Sciatic nerve (tissue), 2 donors: ENCODE measurements at places on chromosomes 2 and 18. TPM values are rescaled to one million over a fixed set of nuclear protein-coding genes. Genes with fewer than 3 reads are reported as not detected.

The LIMS2 gene
- 194 TPM for total RNA-seq

DNA sequence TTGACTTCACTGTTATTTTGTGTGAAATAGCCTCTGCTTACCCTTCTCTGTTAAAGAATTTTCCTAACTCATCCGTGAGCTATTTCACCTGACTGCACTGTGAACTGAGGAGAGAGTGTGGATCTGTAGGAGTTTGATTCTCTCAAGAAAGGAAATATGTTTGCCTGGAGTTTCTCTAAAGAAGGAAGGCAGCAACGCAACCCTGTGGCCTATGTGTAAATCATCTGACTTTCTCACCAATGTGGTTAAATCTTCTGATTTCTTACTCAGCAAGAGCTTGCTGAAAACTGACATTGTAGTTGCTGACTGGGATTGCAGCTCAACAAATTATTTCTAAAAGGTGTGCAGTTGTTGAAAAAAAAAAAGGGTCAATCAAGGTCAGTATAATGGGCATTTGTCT is 153.9 kb upstream of the PELI1 start:
- DNase-seq = no peak

- DNase-seq = no peak
Measured at GRCh38 chr2:65503746-65504145, 71.3 kb upstream of the SPRED2 start.

GRCh38 chr2:1672738-1673137 is 71.6 kb downstream of the PXDN start:
- DNase-seq = no peak

DNA sequence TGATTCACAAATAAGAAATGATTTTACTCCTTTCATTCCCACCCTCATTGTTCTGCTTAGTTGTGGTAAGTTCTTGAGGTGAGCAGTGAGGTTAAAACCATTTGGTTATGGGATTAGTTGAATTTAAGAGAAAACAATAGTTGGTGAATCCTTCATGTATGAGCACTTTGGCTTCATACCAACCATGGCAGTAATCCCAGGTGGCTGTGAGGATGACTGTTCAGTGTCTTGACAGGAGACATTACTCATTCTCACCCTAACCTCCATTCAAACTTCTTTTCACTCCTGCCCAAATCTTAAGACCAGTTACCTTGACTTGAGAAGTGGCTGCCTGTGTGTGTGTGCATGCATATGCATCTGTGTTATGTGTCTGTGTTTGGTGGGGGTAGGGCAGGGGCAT is 143.1 kb downstream of the SETBP1 start:
- no peak for DNase-seq

DNA sequence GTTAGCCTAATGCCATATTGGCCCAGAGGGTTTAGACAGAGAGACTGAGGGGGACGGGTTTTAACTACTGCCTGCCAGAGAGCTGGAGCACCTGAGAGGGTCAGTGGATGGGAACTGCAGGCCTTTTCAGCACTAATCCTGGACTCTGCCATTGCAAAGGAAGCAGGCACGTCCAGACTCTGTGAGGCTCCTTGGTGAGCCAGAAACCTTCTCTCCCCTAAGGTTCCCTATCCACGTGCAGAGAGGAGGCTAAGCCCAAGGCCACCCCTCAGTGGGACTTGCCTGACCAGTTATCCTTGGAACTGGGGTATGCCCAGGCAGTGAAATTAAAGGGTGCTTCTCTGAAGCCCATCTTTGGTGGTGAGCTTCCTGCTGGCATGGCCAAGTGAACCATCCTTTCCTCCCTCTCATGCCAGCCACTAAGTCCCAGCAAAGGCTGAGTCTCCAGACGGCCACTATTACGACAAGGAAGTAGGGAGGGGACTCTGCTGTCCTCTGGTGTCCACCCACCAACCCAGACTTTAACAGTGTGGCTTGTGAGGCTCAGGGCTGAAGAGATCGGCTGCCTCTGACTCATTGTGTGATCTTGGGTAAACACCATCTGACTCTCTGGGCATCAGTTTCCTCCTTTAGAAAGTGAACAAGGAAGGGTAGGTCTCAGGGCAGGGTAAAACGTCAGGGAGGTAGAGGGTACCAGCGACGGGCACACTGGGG is 3.9 kb upstream of the MLPH start:
- DNase-seq = no peak

The SERPINB12 gene
- total RNA-seq = not detected

- DNase-seq = no peak
Measured at GRCh38 chr2:207150284-207150683, 15.5 kb downstream of the KLF7 start.

DNA sequence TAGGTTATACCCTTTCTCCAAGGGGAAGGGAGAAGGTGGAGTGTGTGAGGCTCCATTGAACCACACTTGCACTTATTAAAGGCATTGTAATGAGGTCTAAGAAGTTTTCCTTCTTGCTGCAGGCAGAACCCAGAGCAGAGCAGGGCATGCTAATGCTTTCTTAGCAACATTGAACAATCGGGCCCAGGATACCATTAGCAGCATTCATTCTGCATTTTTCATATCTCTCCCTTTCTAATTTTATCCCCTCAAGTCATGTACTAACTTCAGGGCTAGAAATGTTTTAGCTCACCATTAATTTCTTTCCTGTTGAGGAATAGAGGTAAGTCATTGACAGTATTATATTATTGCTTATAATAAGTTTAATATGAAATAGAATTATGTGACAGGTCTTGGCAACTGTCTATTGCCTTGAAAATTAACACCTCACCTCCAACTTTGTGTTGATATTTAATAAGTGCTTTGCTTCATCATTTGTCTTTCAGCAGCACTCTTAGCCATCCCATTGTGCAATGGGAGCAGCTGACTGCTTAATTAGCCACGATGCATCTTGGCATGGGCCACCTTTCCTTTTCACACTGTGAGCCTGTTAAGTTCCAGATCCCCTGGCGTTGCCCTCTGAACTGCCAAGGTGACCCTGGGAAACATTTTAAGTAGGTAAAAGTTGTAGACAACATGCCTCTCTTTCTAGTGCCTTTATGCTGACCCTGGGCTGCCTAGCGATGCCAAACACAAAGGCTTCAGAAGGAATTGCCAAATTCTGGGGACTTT is 300.8 kb upstream of the MEX3C start:
- no peak for DNase-seq

DNA sequence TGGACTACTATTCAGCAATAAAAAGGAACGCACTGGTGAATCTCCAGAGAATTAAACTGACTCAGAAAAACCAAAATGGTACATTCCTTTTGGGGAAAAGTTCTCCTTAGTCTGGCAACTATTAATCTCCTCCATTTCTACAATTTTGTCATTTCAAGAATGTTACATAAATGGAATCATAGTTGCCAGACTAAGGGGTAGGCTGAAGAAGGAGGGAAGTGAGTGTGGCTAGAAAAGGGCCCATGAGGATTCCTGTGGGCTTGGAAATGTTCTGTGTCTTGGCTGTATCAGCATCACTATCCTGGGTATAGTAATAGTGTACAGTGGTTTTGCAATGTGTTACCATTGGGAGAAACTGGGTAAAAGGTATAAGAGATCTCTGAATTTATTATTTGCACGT is 72.4 kb downstream of the ZAP70 start:
- DNase-seq = no peak

GRCh38 chr2:237438080-237438940 is 24.3 kb upstream of the COL6A3 start:
- no peak for DNase-seq

DNA sequence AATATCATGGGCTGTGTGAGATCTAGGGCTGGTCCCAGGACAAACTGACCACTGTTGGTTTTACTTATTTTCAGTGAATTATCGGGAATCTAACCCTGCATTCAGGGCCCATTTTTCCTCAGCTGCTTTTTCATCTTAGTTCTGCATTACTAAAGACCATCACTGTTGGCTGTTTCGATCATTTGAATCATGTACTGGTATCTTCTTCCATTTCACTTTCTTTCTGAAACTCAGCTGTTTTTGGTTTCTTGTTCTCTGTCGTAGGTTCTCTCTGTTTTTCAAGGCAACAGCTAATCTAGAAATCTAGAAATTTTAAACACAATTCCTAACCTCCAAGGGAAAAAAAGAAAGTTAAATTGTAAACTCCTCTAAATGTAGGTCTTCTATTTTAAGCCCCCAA is 159.9 kb upstream of the SESTD1 start:
- no peak for DNase-seq

DNA sequence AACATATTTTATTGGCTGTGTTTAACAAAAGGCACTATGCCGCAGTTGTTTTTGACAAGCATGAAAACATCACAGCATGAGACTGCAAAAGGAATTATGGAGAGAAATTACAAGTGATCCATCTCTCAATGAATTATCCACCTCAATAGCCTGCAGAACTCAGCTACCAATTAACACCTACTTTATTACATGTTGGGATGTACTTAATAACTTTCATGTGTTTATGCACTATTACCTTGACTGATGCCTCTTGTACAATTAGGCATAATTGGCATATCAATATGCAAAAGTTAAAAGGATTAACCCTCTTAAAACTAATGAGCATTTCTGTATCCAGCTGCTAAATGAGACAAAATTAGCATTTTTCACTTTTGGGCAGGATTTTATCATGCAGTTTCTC is 27.8 kb downstream of the ARHGAP15 start:
- no peak for DNase-seq

The ZNF892 gene
- total RNA-seq = 8.5 TPM

DNA sequence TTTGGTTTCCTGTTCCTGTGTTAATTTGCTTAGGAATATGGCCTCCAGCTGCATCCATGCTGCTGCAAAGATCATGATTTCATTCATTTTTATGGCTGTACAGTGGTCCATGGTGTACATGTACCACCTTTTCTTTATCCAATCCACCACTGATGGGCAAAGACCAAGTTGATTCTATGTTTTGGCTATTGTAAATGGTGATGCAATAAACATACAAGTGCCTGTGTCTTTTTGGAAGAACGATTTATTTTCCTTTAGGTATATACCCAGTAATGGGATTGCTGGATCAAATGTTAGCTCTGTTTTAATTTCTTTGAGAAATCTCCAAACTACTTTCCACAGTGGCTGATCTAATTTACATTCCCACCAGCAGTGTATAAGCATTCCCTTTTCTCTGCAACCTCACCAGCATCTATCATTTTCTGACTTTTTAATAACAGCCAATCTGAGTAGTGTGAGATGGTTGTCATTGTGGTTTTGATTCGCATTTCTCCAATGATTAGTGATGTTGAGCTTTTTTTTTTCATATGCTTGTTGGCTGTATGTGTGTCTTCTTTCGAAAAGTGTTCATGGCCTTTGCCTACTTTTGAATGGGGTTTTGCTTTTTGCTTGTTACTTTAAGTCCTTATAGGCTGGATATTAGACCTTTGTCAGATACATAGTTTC is 19.4 kb downstream of the EXOC6B start:
- DNase-seq = no peak

The CRYGD gene
- not detected for total RNA-seq
